Right cardiac atrium (tissue), 5 donors: ENCODE measurements at places on chromosomes 3 and 15.

DNA sequence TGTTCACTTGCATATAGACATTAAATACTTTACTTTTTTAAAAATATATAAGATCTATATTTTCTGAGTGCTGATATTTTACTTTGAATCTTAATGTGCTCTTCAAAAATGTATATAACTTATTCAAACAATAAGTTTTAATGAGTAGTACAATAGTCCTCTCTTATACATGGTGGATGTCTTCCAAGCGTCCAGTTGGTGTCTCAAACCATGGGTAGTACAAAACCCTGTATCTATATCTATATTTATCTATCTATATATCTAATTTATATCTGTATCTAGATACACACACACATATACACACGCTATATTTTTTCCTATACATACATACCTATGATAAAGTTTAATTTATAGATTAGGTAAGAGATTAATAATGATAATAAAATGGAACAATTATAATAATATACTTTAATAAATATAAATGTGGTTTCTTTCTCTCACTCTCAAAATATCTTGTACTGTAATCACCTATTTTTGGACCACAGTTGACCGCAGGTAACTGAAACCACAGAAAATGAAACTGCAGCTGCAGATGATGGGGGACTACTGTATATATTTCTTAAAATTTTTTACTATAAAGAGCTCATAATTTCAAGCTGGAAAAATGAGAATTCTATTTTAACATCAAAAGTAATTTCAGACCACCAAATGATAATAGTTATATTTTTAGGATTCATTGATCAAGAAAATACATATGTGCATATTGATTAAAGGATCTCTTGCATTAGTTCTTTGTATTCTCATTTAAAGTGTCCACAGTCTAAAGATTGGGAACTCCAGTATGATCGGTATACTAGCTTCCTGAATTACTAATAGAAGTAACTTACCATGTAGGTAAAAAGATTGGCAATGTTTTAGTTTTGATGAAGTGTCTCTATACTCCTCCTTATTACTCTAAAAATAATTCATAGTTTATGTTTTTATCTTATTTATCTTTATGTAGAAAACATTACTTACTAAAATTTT lies 215.1 kb upstream of the MLF1 start:
- no peak for DNase-seq

DNA sequence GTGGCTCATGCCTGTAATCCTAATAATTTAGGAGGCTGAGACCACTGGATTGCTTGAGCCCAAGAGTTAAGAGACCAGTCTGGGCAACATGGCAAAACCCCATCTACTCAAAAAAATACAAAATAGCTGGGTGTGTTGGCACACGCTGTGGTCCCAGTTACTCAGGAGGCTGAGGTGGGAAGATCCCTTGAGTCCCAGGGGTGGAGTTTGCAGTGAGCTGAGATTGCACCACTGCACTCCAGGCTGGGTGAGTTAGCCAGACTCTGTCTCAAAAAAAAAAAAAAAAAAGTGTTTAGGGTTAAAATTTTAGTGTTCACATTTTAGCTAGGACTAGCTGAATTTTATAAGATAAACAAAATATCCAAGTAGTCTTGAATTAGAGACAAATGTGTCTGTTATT lies 1340.1 kb upstream of the EPHA6 start:
- DNase-seq = peak; percentile 23

- no peak for DNase-seq
These were observed 789.6 kb downstream of the GRM7 start for GRCh38 chr3:7650466-7650865.

DNA sequence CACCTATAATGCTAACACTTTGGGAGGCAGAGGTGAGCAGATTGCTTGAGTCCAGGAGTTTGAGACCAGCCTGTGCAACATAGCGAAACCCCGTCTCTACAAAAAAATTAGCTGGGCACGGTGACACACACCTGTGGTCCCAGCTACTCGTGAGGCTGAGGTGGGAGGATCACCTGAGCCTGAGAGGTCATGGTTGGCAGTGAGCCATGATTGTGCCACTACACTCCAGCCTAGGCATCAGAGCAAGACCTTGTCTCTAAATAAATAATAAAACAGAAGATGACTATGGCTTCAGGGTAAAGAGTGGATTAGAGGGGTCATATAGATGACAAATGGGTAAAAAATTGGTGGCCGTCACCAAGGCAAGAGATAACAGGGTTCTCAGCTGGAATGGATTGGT lies 3.1 kb downstream of the SLC25A38 start:
- no peak for DNase-seq

- DNase-seq = no peak
These were observed 197.3 kb downstream of the FHIT start for GRCh38 chr3:61053781-61054496.

DNA sequence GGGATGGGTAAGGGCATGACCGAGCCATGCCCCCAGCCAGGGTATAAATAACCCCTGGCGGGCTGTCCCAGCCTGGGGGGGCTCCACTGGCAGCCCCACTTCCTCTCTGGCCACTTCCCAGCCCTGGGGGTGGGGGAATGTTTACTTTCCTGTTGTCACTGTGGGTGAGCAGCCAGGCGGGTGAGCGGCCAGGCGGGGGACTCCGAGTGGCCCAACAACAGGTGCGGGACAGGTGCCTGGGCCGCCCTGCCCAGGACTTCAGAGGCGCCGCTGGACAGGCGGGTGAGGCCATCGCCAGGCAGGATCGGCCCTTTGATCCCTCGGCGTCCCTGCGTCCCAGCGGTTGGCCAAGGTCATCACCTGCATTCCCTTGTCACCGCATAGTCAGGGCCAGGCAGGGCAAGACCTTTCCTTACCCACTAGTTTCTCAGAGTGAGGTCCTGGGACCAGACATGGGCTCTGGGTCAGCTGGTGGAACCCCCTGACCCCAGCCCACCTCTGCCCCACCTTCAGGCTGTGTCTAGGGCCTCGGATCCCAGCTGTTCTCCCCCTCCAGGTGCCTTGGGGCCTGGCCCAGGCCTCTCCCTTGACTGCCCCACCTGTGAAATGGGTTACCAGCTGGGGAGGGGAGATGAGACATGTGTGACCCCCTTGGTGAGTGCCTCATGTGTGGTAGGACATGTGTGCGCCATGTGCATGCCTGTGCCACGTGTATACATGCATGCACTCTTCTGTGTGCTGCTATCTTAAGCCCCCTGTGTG lies 16.6 kb downstream of the SEMA3F start:
- DNase-seq = peak; percentile 12

GRCh38 chr15:27864086-27864485 lies 235.0 kb downstream of the OCA2 start:
- DNase-seq = no peak

DNA sequence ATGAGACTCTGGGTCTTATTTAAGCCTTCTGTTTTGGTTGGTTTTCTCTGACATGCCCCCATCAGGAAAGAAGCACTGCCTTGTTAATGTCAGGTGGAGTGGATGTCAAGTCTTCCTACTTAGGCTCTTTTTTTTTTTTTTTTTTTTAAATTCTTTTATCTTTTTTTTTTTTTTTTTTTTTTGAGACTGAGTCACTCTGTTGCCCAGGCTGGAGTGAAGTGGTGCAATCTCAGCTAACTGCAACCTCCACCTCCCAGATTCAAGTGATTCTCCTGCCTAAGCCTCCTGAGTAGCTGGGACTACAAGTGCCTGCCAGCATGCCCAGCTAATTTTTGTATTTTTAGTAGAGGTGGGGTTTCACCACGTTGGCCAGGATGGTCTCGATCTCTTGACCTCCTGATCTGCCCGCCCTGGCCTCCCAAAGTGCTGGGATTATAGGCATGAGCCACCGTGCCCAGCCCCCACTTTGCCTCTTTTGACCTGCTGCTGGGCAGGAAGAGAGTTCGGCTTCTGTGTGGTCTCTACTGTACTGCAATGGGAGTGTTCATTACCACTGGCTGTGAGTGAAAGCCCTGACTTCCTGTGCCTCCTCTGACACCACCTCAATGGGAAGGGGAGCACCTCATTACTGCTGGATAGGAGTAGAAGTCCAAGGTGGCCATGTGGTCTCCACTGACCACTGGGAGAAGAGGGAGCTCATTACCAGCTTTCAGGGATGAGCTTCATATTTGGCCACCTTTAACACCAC lies 10.9 kb downstream of the CTDSPL start:
- no peak for DNase-seq

- DNase-seq = no peak
These were observed 26.1 kb downstream of the PCCB start for GRCh38 chr3:136276049-136276755.

GRCh38 chr3:58874248-58874741 lies 175.5 kb downstream of the CFAP20DC start:
- no peak for DNase-seq

- DNase-seq = no peak
These were observed 149.9 kb upstream of the GALNT15 start for GRCh38 chr3:16024548-16024947.

DNA sequence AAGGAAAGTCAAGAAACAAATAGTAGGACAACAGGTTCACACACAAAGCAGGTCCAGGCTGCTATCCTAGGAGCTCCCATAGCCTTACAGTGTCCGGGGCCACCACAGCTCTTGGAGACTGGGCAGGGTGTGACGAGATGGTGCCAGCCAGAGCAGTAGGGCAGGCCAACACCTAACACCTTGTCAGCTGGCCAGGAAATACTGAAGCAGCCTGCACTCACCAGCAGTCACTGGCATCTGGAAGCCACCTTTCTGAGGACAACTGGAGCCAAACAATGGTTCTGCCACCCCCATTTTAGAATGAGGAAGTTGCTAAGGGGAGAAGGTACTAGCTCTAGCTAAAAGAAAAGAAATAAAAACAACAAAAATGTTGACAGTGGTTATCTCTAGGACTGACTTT lies 47.2 kb downstream of the CCDC12 start:
- peak; percentile 84 for DNase-seq

DNA sequence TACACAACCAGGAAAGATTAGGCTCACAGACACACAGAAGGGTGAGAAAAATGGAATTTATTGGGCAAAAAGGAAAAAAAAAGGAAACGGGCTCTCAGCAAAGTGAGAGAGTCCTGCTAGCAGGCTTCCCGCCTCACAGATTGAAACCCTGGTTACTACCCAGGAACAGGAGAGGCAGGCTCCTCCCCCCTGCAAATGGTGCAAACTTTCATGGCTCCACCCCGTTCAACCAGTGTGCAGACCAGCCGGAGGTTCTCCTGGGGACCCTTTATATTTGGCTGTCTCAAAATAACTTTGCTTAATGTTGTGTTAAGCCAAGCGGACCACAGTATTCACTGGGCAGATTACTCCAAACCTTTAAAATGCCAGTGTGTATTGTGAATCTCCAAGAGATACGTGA lies 40.3 kb downstream of the IL1RAP start:
- DNase-seq = no peak

DNA sequence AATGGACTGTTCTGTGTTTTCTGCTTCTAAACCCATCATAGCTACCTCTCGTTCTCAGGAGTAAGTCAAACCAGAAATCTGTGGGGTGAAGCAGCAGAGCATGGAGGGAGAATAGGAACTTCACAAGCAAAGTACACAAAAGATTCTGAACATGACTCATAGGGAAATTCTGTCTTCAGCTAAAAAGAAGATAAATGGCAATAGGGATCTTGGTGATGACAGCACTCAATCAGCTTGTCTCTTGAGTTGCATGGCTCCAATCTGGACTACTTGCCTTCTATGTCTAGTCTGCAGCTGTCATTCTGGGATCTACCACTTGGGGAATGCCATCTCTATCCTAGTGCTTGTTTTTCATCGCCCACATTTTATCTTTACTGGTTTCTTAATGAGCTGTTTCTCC lies 13.5 kb upstream of the GRAMD1C start:
- no peak for DNase-seq

DNA sequence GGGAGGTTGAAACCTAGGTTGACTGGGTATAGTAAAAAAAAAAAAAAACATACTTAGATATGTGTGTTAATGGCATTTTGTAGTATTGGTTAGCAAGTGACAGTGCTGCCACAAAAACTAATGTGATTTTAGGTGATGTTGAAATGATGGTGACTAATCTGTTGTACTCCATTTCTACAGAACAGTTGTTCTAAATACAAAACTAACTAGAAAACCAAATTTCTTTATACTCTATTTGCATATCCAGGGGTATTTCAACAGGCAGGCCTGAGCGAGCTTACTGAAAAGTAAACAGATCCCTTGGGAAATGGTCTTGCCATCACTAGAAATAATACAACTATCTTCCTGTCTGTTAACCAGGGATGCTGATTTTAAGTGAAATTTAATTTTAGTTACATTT lies 20.5 kb downstream of the TSC22D2 start:
- DNase-seq = no peak

- no peak for DNase-seq
These were observed 18.0 kb upstream of the SLTM start for GRCh38 chr15:58951388-58952007.

- no peak for DNase-seq
These were observed 117.5 kb downstream of the CMSS1 start for GRCh38 chr3:99934975-99935797.

DNA sequence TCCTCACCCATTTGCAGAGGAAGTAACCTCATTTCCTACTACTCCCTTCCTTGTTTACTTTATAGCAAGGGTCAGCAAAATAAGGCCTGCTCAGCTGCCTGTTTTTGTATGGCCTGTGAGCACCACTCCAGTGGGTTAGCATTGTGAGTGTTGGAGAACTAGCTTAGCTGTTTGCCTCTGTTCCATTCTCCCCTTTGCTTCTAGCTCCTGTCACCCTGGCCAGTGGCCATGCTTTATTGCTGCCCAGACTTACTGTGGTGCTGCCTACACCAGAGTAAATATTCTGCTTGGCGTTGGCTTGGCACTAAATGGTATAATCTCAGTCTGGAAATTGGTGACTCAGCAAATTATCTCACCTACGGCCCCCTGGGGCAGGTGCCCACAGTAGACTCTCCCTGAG lies 8.8 kb downstream of the PDCD6IP start:
- no peak for DNase-seq

DNA sequence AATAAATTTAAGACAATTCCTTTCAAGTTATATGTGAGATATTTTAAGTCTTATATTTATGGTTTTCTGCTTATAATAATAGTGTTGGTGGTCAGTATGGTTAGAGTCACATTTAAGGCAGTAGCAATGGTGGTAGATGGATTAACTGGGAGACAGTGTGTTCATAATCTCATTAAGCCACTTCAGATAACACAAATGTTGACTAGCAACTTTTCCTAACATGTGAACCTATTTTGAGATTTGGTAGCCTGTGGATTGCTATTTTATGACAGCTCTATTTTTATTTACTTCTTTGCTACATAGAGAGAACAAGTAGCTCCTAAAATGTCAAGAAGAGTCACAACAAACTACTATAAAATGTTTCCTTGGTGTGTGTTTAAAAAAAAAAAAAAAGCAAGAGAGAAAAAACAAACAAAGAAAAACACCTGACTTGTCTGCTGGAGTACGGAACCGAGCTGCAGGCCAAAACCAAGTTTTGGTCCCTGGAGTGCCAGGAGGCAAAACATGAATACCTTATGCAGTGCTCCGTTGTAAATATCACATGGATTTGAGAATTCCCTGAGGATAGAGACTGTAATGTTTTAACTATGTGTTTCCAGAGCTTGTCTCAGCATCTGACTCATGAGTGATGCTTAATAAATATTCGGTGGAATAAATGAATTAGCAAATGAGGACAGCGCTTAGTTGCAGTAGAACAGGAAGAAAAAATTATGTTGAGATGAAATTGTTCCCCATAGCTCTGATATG lies 457.1 kb upstream of the ROBO2 start:
- no peak for DNase-seq
